ENCODE measurements at places on chromosomes 2 and 18.
A peak's percentile ranks its signal among the peaks of the same experiment; 100 is the strongest.

DNA sequence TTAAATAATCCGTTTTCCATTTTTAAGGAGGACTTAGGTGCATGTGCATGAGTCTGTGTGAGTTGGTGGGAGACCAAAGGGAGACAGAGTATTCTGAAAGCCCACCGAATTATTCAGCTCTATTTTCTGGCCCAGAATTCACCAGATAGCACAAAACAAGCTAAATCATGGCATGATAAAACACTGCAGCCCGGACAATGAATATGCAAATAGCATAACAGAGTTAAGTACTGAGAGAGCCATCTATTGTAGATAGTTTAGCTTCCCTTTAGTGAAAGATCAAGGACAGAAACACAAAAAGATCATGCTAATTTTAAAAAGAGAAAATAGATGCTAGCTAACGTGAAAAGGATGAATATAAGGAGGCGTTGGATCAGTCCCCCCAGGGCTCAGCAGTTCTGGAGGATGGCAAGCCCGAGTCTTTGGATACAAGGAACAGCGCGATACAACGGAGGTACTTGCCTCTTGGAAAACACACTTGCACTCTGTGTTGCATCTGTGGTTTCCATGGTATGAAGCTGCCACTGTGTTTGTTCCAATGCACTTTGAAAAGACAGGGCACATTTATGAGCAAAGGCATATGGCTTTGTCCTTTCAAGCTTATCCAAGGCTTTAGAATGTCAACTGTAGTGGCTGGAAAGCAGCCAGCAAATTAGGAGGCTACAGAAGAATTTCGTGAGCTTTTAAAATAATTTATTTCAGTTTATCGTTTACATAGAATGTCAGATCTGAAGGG lies 119.9 kb downstream of the LYPD1 start:
- DNase-seq: no peak

DNA sequence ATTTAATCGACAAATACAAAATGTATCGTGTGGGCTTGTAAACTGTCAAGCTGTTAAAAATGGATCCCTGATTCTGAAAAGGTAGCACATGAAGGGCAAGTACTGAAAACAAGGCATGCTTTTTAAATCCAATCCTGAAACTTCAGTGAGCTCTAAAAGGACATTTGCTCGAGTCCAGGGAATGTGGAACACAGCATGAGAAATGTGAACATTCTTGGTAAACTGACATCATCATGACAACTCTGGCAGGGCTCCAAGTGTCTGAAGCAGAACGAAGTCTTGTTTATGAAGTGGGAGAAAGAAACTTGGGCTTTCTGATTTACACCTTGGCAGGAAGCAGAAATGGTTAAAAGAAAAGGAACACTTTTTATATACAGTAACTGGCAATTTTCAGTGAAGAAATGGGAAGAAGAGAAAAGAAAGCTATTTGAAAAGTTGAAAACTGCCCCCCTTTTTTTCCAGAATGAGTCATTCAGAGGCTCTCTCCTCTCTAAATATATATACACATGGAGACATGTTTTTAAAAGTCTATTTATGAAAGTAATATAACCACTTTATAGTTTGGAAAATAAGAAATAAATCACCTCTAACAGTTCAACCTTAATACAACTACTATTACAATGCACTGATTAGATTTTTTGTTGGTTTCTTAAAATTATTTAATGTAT lies 120.8 kb downstream of the GAREM1 start:
- DNase-seq: no peak

DNA sequence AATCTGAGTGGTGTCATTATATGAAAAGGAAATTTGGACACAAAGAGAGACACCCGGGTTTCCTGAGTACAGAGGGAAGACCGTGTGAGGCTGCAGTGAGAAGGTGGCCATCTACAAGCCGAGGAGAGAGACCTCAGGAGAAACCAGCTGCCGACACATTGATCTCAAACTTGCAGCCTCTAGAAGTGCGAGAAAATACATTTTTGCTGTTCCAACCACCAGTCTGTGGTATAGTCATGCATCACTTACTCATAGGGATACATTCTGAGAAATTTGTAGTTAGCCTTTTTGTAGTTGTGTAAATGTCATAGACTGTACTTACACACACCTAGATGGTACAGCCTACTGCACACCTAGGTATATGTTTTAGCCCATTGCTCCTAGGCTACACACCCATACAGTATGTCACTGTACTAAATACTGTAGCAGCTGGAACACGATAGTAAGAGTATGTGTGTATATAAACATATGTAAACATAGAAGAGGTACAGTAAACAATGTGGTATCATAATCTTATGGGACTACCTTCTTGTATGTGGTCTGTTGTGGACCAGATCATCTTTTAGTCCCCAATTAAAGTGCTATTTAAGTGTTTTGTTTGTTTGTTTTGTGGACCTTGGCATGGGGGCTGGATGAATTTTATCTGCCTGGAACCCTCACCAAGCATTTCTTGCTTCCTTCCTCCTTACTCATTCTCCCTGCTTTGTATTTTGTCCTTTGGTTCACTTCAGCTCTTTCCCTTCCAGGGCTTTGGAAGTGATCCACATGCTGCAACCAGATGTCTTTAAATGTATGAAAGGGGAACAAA lies 38.3 kb upstream of the SESTD1 start:
- no peak for DNase-seq

- DNase-seq: peak; percentile 76
These were observed 555.0 kb upstream of the TMEFF2 start for GRCh38 chr2:192749611-192750200.

DNA sequence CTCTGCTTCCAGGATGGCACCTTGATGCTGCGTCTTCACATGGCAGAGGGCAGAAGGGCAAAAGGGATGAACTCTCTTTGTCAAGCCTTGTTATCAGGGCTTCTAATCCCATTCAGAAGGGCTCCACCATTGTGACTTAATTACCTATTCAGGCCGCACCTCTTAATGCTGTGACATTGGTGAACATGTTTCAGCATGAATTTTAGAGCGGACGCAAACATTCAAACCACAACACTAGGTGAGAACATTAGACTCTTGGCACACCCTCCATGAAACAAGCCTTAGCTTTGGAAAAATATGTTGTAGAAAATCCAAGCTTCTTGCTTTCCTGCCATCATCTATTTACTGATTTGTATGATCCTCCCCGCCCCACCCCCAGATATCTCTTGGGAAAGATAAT lies 17.9 kb downstream of the DAW1 start:
- DNase-seq: no peak

DNA sequence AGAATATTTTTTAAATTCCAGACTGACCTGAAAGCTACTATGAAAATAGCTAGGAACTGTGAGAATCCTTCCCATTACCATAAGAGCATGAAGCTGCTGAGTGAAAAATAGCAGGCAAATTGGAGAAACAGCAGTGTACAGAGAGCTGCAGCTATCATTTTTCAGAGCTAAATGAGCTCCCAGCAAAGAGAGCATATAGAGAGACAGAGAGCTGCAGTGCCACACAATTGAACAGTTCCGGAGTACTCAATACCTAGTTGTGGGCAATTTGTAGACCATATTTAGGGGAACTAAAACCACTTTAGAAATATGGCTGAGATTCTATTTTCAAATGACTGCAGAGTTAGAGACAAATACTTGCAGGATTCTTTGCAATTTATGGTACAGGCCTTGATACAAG lies 645.3 kb downstream of the STK39 start:
- no peak for DNase-seq

GRCh38 chr2:17867133-17867532 lies 11.3 kb upstream of the KCNS3 start:
- no peak for DNase-seq

GRCh38 chr2:48852938-48853337 lies 97.4 kb upstream of the LHCGR start:
- DNase-seq: no peak

DNA sequence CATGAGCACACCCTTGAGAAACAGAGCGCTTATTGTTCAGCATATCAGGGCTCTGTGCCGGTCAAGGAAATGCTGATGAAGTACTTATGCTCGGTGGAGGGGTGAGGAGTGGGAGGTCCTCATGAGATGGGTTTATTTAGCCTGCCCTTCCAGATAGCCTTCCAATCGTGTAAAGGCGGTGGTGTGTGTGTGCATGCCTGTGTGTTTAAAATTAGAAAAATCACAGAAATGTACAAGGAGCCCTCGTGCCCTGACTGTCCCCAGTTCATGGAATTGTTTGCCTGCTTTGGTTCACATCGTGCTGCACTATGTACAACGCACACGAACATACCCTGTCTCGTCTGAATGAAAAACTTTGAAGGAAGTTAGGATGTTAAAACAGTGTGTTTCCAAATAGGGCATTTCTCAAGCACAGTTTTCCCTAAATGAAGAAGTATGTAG lies 158.6 kb downstream of the AQP4 start:
- no peak for DNase-seq

DNA sequence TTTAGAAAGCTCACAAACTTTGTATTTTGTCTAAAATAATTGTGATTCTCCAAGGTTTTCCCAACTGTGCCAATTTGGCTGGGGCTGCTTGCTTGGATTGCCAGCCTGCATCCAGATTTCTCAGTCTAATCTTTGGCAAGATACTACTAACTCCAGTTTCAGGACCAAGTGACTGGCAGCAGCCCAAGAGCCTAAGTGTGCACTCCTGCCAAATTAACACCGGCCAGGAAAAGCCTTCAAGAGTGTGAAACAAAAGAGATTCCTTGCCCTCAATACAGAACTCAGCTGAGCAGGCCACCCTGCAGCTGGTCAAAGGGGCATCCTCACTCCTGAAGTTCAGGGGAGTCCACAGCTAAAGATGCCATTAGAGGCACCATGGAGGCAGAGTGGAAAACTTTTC lies 589.0 kb upstream of the ACVR2A start:
- DNase-seq: no peak

DNA sequence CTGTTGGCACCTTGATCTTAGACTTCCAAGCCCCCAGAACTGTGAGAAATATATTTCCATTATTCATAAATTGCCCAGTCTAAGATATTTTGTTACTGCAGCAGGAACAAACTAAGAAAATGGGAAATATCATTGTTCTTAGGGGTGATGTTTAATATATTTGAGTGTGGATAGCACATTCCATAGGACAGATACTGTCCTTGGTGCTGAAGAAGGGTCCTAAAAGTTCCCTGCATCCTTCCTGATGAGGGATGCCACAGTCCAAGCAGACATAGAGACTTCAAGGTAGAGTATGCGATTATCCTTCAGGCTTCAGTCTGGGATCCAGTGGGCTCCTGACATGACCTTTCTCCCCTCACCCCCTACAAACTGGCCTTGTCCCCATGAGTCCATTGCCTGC lies 689.0 kb downstream of the TDRD15 start:
- DNase-seq: no peak

- peak; percentile 43 for DNase-seq
These were observed 261.9 kb upstream of the SIX3 start for GRCh38 chr2:44679584-44679983.

DNA sequence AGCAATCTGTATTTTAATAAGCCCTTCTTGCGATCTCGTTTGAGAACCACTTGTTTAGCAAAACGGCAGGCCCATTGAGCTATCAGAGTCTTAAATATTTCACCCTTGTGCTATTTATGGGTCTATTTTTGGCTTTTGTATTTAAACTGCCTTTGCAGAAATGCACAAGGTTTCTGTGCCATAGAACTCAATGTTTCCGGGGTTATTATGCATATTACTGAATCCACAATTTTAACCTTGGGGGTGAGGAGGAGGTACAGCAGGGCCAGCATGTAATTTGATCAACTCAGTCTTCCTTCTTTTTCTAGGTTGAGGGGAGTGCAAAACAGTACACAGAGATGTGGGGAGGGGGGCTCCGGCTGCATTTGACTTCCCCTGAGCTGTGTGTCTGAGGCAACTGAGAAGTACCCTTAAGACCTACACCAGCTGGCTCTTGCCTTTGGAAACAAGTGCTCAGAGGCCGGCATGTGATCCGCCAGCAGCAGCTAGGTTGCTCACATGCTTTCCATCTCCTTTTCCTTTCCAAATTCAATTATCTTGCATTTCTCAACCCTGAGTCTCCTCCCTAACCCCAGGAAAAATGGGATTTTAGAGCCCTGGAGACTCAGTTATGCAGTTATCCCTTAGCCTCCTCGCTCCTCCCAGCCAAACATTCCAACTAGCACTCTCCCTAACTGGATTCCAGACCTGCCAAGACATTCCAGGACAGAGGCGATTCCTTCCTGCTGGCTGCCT lies 103.0 kb downstream of the HNRNPLL start:
- DNase-seq: no peak

- DNase-seq: no peak
These were observed 8.4 kb downstream of the TMEM247 start for GRCh38 chr2:46487667-46488335.

DNA sequence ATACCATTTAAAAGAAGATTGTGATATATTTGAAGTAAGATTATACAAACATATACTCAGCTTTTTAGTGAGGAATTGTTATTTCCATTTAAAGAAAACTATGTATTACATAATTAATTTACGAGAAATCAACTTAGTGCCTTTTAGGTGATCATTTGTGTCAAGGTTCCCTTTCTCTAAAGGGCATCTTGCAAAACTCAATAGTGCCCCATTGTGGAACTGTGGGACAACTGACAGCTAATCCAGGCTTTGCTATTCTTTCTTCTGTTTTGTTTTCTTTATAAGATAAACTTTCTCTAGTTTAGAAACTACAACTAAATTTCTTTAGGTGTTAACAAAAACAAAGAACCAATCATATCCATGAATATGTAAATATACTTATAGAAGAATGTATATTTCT lies 24.3 kb upstream of the VIT start:
- no peak for DNase-seq

- DNase-seq: no peak
These were observed 39.9 kb downstream of the CENPO start for GRCh38 chr2:24832931-24833701.

DNA sequence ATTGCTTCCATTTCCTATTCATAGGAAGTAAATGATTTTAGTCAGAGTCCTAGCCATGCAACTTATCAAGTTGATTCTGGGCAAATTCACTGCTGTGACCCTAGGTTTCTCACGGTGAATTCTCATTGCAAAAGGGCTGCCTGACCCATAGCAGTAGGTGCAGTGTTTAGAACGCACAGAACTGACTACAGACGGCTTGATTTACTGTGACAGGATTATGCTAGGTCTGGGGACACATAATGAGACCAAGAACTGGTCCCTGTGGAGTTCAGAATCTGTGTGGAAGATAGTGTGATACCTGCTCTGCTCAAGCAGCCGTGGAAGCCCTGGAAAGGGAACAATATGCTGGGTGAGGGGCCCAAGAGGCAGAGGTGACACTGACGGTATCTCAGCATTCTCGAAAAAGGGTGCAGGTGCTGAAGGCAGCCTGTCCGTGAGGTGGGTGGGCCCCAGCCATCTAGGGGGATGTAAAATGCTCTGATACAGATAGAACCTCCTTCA lies 46.4 kb downstream of the ABCG8 start:
- DNase-seq: no peak

- DNase-seq: no peak
These were observed 2045.9 kb upstream of the CELF4 start for GRCh38 chr18:39611381-39612100.

- no peak for DNase-seq
These were observed 572.7 kb upstream of the SALL3 start for GRCh38 chr18:78406743-78407465.
